ENCODE measurements at places on chromosomes 11 and 22. TPM values are rescaled to one million over a fixed set of nuclear protein-coding genes. Genes with fewer than 3 reads are reported as not detected.

The NUP98 gene
- total RNA-seq: 186 TPM

The FIBIN gene
- 22.3 TPM for total RNA-seq

The PKNOX2 gene
- 9.7 TPM for total RNA-seq

The ANO5 gene
- total RNA-seq: 14.8 TPM

The DCHS1 gene
- total RNA-seq: 84.2 TPM

The TKFC gene
- 18.3 TPM for total RNA-seq

The JAM3 gene
- 125 TPM for total RNA-seq

The RIMBP3B gene
- total RNA-seq: 0.60 TPM

The KRTAP5-3 gene
- not detected for total RNA-seq

The IRAG1 gene
- 21.2 TPM for total RNA-seq

The KRTAP5-11 gene
- total RNA-seq: not detected

The LMO2 gene
- 17.5 TPM for total RNA-seq

The CBL gene
- total RNA-seq: 23.1 TPM

The UBQLN3 gene
- total RNA-seq: 0.88 TPM

The PGR gene
- 0.49 TPM for total RNA-seq

The TIMM10 gene
- 18.0 TPM for total RNA-seq

The DAGLA gene
- 4.5 TPM for total RNA-seq

The SPECC1L gene
- total RNA-seq: 77.6 TPM

The OR5M8 gene
- total RNA-seq: not detected

The APOL1 gene
- total RNA-seq: 4.3 TPM

The HEPACAM gene
- 1.1 TPM for total RNA-seq

The WNT7B gene
- 8.4 TPM for total RNA-seq
